Foreskin fibroblast (primary cell): ENCODE measurements at places on chromosomes 3 and 15.

- peak; percentile 23 for DNase-seq
Observed at GRCh38 chr3:177320765-177321247, 123.5 kb upstream of the TBL1XR1 start.

DNA sequence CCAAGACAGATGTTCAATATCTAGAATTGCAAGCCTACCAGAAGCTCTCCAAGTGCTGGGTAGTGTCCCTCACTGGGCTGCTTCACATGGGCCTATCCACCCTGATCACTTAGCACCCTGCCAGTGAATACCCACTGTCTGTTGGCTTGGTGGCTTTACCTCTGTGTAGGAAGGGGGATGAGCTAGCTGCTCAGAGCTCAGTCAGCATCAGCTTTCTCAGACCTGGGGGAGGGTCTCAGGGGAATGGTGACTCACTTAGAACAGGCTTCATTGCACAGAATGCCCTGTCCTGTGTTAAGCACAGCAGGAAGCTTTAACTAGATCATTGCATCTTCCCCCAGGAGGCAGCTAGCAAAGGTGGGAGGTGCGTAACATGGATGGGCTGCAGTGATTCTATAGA lies 209.8 kb downstream of the PDCD6IP start:
- peak; percentile 40 for DNase-seq

- peak; percentile 31 for DNase-seq
Observed at GRCh38 chr3:11671648-11672100, 28.0 kb upstream of the VGLL4 start.

DNA sequence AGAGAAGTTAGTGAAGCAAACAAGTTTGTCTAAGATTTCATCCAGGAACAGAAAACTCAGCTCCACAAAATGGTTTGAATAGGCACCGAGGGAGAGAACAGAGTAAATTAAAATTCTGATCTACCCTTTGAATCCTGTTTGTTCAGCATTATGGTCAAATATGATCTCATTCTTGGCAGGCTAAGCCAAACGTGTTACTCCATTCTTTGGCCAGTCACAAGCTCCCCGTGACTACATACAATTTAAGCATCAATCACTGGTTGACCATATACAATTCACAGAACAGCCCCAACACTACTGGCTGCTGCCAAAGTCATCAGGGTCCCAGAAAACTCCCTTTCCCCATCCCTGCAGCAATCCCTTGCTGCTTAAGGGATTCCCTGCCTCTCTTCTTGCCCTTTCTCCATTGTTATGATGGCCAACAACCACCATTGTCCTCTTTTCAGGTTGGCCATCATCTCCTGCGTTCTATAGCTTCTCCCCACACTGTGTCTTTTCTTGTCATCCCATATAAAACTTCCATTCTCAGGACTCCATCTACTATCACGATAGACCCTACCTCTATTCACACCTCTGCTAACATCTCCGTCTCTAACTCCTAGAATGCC lies 46.3 kb downstream of the GOLIM4 start:
- peak; percentile 49 for DNase-seq

GRCh38 chr3:147411238-147411814 lies 2.2 kb downstream of the ZIC1 start:
- DNase-seq: peak; percentile 61

DNA sequence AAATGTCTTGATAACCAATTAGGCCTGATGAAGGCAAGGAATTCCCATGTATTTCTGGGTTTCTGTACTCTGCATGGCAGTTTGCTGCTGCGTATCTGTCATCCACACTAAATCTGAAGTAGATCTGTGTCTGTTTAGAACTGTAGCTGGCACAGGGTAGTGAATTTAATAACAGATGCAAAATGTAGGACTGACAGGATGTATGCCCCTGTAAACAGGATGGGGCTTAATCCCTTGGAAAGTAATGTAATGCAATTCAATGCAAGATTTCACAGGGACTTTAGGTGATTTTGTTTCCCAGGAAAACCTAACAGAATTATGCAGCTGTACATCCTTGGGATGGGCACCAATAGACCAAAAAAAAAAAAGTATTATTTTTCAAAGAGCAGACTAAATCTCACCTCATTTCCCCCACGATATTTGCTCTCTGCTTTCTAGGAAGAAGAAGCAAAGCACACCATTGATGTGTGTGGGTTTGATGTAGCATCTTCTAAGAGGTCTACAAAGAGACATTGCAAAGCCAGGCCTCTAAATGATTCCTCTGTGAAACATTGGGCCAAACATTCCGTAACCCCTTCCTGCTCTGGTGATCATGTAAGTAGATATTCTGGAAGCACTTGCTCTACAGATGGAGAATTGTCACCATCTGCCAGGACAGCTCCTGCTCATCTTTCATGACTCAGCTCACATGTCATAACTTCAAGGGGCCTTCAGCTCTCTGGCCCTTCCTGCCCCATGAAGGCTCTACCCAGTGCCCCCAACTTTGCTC lies 464.3 kb upstream of the RGMA start:
- DNase-seq: no peak

- DNase-seq: peak; percentile 80
Observed at GRCh38 chr3:112390783-112391641, 58.1 kb downstream of the CD200 start.

- no peak for DNase-seq
Observed at GRCh38 chr3:169295912-169296570, 367.5 kb downstream of the MECOM start.

DNA sequence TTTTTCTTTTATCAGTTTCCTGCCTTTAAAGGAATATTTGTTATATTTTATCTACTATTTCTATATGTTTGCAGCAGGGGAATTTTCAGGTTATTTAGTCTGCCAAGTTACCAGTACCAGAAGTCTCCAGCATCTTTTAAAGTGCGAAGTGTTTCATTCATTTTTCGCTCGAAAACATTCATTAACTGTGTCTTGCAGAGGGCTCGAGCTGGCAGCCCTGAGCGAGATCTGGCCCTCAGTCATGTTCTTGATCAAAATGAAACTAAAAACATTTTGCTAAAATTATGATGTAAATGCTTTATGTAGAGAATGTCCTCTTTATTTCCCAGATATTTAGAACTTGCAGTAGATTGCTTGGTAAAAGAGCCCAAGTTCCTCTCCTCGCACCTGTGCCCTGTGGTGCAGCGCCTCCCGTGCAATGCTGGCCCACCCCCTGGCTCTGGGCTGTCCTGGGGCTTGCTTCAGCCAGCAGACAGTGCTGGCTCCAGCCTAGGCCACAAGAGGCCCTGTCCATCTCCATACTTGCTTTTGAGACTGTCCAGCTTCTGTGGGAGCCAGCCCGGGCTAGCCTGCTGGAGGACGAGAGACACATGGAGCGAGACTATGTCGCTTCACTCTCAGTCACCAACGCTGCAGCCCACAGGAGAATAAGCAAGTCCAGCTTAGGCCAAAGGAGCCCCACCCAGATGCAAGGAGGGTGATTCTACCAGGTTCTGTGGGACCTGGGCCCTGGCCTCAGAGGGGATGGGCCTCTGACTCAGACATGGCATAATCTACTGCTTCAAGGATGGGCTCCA lies 71.9 kb upstream of the PRR23E start:
- no peak for DNase-seq

DNA sequence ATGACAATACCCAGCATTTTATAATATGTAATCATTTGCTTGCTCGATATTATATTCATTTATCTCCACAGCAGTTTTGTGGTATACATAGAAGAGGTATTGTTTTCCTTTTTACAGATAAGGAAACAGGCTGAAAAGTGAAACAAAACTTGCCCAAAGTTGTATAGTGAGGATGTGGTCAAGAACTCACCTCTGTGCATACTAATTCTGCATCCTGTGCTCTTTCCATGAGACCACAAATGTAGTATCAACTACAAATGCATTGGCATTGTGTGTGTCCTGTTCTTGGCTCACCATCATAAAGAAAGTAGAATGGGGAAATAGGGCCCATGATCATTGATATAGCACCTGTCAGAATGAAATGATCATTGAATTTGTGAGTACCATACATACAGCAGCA lies 167.3 kb downstream of the NECTIN3 start:
- no peak for DNase-seq

GRCh38 chr3:116661196-116661595 lies 48.4 kb upstream of the TUSC7 start:
- no peak for DNase-seq

DNA sequence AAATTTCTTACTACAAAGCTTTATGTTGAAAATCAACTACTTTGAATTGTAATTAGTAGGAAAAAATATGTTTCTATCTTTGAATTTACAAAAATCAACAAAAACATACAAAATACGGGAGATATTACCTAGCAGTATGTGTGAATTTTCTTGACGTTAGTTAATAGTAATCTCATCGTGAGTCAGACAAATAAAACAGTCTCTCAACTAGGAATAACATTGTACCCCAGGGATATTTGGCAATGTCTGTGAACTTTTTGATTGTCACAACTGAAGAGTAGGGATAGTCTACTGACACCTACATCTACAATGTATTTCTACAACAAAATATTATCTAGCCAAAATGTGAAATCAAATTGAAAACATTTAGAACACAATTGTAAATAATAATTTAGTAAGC lies 250.3 kb downstream of the POLQ start:
- no peak for DNase-seq

GRCh38 chr15:68776477-68777270 lies 44.0 kb downstream of the ANP32A start:
- DNase-seq: no peak

GRCh38 chr3:39398700-39399099 lies 7.8 kb upstream of the RPSA start:
- no peak for DNase-seq

DNA sequence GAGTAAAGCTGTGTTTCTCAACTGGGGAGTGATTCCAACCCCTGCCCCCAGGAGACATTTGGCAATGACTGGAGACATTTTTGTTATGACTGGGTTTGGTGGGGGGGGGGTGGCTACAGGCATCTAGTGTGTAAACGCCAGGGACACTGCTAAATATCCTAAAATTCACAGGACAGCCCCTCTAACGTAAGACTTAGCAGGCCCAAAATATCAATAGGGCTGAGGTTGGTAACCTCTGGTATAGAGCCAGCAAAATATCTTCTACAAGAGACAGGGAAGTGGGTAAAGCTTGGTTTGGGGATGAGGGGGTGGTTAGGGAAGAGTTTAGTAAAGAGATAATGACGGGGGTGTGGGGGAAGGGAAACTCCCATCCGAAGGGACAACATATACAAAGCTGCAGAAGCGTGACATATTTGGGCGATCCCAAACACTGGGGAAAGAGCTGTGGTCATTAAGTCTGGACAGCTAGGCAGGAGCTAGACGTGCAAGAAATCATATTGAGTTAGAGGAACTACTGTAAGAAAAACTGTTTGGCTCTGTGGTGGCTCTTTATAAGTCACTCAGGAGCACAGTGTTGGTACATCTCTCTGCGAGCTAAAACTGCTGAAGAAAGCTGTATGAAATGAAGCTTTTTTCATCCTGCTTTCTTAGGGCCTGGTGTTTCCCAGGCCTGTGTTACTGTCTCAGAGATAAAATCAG lies 697 bp upstream of the TRIM69 start:
- no peak for DNase-seq

GRCh38 chr15:93042211-93042610 lies 46.8 kb downstream of the RGMA start:
- no peak for DNase-seq

GRCh38 chr15:44296625-44297524 lies 8.4 kb downstream of the GOLM2 start:
- peak; percentile 34 for DNase-seq

- peak; percentile 82 for DNase-seq
Observed at GRCh38 chr3:177357352-177358090, 160.2 kb upstream of the TBL1XR1 start.

GRCh38 chr3:111051354-111051753 lies 20.3 kb upstream of the NECTIN3 start:
- no peak for DNase-seq

- peak; percentile 76 for DNase-seq
Observed at GRCh38 chr3:195558602-195559001, 15.5 kb upstream of the PPP1R2 start.

- peak; percentile 82 for DNase-seq
Observed at GRCh38 chr3:120182613-120183511, 88.6 kb upstream of the GSK3B start.

DNA sequence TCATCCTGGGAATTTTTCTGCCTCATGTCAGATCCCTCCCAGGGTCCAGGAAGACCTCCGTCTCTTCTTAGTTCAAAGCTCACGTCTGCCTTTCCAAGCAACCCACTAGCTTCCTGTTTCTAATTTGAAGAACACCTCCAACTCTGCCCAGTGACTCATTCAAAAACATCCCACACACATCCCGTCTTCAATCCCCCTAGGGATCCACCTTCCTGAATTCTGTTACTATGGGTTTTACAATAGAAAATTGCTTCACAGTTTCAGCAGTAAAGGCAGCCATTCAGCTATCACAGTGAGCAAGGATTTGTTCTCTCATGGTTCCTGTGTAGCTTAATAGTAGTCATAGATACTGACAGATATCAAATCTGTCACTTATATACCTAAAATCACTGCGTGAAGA lies 308.3 kb upstream of the CCDC54 start:
- peak; percentile 82 for DNase-seq

DNA sequence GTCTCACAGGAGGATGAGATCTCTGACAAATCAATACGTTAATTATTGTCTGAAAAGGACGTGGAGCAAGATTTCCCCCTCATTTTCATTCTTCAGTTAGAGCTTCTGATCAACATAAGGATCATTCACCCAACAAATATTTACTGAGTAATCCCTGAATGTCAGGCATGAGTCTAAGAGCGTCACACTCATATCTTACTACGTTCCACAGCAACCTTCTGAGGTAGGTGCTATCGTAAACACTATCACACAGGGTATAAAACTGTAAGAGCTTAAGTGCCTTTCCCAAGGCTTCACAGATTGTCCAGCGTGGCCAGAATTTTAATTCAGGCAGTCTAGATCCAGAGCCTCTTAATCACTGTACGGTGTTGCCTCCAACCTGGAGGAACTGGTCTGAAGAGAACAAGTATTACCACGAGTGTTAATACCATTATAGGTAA lies 10.6 kb upstream of the TM4SF1 start:
- peak; percentile 80 for DNase-seq

- no peak for DNase-seq
Observed at GRCh38 chr3:10883478-10884234, 67.6 kb downstream of the SLC6A11 start.

DNA sequence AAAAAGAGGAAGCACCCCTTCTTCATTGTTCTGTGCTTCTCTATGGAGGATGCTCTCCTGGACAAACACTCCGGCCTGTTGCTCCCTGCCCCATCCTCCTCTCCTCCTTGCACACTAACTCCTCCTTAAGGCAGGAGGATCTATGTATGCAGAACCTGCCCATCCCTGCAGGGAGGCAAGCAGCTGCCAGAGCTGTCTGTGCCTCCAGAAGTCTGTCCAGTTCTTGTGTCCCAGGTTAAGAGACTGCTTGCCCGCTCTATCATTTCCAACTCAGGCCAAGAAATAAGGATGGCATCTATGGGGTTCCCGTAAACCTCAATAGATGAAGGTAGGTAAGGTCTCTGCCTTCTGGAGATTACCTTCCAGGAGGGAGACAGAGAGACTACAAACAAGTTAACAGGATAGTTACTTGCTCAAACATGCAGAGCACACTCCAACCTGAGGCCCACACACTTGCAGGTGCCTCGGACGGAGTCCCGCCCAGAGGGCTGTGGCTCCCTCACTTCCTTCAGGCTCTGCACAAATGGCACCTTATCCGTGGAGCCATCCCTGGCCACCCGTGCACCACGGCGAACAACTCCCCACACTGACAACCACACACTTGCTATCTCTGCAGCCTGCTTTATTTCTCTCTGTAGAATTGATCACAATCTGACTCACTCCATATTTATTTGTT lies 6.9 kb downstream of the XXYLT1 start:
- DNase-seq: no peak
